Suprapubic skin (tissue), 4 donors: ENCODE measurements at places on chromosomes 11 and 22.

DNA sequence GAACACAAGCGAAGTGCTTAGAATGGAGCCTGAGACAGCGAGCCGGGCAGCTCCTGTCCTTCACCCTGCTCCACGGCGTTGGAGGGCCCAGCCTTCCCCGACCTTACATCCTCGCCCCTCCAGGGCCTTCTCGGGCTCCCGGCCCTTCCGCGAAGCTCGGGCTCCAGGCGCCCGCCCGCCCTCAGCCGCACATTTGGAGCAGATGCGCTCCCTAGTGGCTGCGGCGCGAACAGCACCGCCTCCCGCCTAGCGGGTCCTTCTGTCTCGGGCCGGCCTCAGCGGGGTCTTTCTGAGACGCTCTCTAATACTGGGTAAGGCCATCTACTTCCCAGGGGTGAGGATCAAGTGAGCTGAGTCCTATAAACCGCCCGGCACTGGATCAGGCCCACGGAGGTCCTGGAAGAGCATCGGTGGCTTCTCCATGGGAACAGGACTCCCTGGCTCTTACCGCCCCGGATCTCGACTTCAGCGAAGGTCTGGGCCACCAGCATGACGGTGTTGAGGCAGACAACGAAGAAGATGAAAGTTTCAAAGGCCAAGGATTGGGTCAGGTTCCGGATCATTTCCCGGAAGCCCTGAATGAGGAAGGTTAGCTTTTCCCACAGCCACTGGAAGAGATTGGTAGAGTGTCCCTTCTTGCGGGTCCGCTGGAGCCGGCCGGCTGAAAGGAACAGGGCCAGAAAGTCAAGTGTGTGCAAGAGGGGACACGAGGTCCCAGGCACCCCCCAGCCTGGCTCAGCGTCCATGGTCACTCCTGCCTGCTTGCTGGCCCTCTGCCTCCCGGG is 3.7 kb downstream of the CATSPER1 start:
- no peak for DNase-seq

DNA sequence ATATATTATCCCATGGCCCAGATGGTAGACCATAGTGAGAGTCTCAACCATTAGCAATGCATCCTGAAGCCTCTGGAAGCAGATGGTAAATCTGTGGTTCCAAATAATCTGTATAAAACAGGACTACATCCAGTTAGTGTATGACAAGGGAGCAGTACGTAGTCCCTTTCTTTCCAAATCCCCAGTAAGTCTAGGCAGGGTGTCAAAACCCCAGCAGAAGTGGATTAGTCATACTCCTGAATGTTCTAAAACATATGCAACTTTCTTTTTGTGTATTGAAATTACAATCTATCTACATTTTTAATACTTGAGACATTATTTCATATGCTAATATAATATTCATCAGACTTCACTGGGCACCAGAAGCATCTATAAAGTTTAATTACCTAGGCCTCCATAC is 295.1 kb upstream of the ANO5 start:
- DNase-seq: no peak

GRCh38 chr22:42780070-42780540 is 59.4 kb upstream of the A4GALT start:
- no peak for DNase-seq

DNA sequence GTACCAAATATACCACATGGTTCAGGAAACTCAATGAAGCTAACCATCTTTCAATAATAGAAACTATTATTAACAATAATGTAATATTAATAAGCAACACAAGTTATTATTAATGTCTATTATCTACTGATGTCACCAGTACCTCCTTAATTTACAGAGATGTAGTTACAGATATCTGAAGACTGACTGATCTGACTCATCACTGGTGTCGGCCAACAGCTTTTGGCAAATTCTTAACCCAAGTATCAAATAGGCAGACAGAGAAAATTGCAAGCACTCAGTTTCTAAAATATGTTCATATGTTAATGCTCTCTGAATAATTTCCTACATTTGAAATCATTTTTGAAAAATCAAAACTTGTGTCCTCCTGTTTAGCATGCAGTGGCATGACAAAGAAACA is 100.4 kb upstream of the DDI1 start:
- DNase-seq: no peak

DNA sequence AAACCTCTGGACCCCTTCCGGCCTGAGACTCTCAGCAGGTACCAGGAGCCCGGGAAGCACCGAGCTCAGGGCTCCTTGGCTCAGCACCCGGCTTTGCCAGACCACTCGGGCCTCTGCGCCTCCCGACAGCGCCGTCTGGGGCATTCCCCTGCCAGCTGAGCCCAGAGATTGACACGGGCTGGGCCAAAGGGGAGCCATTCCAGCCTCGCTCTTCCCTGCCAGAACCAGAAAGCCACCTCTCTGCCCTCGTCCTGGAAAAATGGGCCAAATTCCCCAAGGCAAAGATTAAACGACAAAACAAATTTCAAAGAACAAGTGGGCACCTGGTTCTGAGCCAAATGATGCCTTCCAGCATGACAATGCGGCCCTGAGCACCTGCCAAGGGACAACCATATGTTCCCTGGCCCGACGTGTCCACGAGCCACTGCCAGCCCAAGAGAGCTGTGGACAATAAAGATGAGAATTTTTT is 59.3 kb downstream of the CELSR1 start:
- DNase-seq: no peak

- no peak for DNase-seq
Observed at GRCh38 chr11:73330569-73331093, 22.6 kb downstream of the ARHGEF17 start.

GRCh38 chr22:34761111-34761510 is 304.8 kb upstream of the ISX start:
- DNase-seq: no peak

- DNase-seq: no peak
Observed at GRCh38 chr11:95267601-95268213, 36.7 kb upstream of the SESN3 start.

GRCh38 chr11:87722756-87723565 is 452.3 kb downstream of the RAB38 start:
- DNase-seq: no peak

DNA sequence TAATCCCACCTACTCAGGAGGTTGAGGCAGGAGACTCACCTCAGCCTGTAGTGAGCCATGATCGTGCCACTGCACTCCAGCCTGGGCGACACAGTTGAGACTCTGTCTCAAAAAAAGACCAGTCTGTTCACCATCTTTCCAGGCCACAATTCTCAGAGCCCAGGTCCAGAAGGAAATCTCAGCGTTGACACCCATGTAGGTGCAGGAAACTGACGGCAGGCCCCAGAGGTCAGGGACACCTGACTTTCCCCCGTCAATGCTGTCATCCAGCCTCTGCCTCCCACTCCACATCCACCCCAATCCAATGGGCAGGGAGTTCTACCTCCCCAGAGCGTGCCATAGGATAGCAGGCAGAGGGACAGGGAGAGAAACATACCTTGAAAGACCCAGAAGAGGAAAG is 5.9 kb upstream of the GRK2 start:
- no peak for DNase-seq

GRCh38 chr11:26234451-26234850 is 97.5 kb upstream of the ANO3 start:
- no peak for DNase-seq

DNA sequence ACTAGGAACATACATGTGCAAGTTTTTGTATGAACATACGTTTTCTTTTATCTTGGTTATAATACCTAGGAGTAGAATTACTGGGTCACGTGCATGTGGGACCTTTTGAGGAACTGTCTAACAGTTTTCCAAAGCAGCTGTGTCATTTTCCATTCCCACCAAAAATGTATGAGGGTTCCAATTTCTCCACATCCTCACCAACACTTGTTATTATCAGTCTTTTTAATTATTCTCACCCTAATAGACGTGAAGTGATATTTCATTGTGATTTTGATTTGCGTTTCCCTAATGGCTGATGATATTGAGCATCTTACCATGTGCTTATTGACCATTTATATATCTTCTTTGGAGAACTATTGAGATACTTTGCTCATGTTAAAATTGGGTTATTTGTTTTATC is 162.1 kb downstream of the CHST1 start:
- no peak for DNase-seq

- no peak for DNase-seq
Observed at GRCh38 chr11:128254941-128255340, 332.4 kb downstream of the ETS1 start.

- DNase-seq: no peak
Observed at GRCh38 chr11:67033661-67034166, 10.8 kb downstream of the SYT12 start.

GRCh38 chr22:32024796-32025195 is 18.3 kb upstream of the SLC5A1 start:
- no peak for DNase-seq

DNA sequence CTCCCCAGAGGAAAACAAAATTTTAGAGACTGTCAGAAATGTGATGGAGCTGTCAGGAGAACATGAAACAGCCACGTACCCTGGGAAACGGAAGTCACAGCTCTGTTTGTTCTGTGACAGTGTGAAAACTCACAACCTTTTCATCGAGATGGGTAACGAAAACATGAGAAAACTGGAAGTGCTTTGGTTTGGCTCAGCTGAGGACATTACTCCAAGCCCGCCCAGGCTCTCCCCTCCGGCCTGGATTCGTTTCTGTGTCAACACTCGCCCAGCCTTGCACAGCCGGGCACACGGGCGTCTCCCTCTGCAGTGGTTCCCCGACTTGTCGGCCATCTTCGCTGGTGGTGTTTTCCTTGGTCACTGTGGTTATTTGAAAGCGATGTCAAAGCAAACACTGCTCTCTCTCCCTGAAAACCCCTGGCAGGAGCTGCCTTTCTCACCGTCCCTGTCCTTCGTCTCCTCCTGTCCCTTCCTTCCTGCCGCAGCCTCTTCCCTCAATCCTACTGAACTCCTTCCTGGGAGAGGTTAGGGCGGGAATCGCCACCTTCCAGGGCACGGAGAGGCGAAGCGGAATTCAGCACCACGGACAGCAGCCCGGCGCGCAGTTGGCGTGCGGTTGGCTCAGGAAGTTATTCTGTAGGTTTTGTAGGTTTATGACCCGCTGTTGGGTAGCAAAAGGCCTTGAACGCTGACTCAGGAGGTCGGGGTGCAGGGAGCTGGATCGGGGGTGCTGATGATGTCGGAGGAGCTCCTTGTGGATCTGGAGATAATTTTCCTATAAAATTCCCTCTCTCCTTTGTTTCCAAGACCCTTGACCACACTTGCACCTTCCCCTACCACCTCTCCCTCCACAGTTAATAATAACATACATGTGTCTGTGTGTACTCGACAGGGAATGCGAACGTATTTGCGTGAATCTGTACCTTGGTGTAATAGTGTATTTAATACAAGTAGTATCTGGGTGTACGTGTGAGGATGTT is 13.1 kb upstream of the RPS19BP1 start:
- DNase-seq: no peak

DNA sequence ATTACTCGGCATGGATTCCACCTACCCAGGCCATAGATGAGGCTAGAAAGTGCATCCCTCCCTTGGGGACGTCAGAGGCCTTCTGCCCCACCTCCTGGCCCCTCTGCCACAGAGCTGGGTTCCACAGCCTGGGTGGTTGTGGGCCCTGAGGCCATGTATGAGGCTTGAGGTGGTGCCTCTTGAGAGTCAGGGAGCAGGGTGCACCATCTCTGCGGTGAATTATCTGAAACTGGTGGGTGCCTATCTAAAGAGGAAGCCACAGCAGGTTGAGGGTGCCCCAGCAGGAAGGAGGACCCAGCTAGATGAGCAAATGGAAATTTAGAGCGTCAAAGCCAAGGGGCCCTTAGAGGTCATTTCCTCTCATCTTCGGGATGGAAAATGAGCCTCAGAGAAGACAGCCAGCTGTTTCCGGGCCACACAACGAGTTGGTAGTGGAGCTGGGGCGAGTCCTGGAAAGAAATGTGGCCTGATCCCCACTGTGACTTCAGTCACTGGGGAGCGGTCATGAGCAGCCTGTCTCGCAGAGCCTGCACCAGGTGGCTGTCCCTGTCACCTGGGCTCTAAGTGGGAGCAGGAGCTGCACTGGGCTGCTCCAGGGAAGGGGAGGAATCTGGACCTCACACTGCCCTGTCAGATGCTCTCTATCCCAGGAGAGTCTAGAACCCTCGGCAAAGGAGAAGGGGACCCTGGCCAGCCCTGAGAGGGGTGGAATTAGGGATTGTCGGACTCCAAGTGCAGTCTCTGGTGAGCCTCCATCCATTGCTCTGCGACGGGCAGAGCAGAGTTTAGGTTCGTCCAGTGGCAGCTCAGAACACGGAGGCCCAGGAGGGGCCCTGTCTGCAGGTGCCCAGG is 7.3 kb downstream of the ADORA2A start:
- peak; percentile 74 for DNase-seq

GRCh38 chr11:96054870-96055705 is 131.2 kb upstream of the MTMR2 start:
- DNase-seq: no peak

DNA sequence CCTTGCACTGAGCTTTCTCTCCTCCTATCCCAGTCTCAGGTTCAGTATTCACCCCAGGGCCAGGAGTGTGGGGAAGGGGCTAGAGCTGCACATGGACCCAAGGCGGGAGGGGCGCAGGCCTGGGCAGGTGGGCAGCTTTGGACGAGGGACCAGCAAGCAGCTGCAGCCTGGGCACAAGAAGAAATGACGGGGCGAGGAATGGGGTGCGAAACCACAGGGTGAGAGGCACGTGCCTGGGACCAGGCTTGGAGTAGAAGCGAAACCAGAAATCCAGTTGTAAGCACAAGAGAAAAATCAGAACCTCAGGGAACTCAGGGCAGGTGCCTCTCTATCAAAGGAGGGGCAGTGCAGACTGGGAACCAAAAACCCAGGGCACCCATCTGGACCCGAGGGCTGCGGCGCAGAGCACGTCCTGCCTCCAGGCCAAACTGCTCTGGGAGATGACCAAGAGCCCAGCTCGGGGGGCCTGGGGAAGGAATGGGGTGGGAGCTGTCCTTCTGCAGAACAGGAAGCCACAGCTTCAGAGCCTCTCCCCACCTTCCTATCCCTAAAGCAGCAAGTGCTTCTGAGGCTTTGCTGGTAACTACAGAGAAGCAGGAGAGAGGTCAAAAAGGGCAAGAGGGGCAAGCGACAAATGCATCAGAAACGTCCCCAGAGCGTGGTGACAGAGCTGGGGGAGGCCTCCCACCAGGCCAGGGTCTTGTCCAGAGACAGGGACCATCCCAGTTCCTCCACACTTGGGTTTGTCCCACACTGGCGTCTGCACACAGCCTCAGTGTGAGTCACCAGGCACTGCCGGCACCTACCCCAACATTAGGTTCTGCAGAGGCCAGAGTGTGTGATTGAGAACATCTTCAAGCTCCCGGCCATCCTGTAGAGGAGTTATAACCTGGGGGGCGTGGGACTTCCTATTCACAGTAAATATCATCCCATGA is 18.3 kb upstream of the TMPRSS4 start:
- DNase-seq: peak; percentile 56

DNA sequence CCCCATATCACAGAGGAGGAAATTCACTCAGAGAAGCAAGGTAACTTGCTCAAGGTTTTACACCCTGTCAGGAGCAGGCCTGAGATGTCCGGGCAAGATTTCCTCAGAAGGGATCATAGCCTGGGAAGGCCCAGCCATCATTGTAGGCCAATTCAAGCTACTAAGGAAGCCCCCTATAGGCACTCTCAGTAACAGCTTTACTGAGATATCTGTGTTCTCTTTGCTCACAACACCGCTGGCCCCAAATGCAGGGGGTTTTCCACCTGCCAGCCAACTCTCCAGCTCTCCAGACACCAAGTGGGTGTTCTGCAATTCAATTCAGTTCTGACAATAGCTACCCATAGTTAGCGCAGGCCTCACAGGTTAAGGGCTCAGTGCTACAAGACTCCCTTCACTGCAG is 84.0 kb downstream of the SLC36A4 start:
- DNase-seq: no peak

- no peak for DNase-seq
Observed at GRCh38 chr11:73029403-73029802, 112.7 kb downstream of the FCHSD2 start.

GRCh38 chr11:65087216-65087615 is 3.2 kb downstream of the ZFPL1 start:
- no peak for DNase-seq

GRCh38 chr11:69343401-69344321 is 49.7 kb downstream of the MYEOV start:
- DNase-seq: peak; percentile 63
